ENCODE measurements at places on chromosomes 7 and 10. TPM values are rescaled to one million over a fixed set of nuclear protein-coding genes. Genes with fewer than 3 reads are reported as not detected.

- no peaks in the 10 kb centered on the region for H3K27me3 ChIP-seq
- DNase-seq, result no peak
- no peaks in the 10 kb centered on the region for H3K4me1 ChIP-seq
- no peak overlapping the region for H3K4me3 ChIP-seq
- no peaks in the 10 kb centered on the region for H3K36me3 ChIP-seq
Observed at GRCh38 chr7:617614-618538, 98.2 kb upstream of the PDGFA start.

LMOD2 gene
- not detected for total RNA-seq

DNA sequence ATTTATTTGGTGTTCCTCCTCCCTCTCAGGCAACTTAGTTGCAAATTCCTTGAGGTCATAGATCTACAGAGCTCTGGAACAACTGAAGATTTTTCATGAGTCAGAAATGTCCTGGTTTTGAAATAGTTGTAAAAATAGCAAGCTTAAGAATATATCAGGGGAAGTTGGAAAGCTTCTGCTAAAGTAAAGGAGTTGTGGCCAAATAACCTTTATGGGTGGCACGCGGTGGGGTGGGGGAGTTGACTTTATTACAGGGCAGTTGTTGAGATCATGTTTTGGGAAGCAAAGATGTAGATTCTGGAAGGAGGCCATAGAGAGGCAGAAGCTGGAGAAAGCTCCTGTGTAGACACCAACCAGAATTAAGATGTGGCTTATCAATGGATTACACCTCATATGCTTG, 326.0 kb upstream of the MTPN start:
- H3K36me3 ChIP-seq, result no peaks in the 10 kb centered on the region
- H3K27ac ChIP-seq, result no peak overlapping the region
- no peaks in the 10 kb centered on the region for H3K27me3 ChIP-seq
- no peak for DNase-seq
- H3K4me1 ChIP-seq, result no peaks in the 10 kb centered on the region

CLCN1 gene
- not detected for total RNA-seq

GRCh38 chr10:54081950-54082349, 719.1 kb downstream of the PCDH15 start:
- DNase-seq, result no peak
- H3K27me3 ChIP-seq, result no peaks in the 10 kb centered on the region
- H3K4me3 ChIP-seq, result no peak overlapping the region
- H3K36me3 ChIP-seq, result no peaks in the 10 kb centered on the region

DNA sequence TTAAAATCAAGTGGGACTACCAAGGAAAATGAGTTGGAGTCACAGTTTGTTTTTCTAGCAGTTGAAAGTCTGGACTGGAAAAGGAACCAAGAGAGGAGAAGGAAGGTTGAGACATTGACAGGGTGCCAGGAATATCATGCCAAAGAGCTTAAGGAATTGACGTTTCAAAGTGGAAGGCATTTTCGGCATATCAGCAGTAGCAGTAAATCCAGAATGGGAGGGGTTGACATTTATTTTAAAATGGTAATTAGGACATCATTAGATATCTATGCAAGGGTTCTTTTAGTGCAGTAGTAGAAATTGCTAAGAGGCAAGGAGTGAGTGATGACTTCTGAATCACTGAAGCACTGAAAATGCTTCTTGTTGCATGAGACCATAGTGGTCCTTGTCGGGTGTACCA, 335.9 kb upstream of the PLXDC2 start:
- DNase-seq, result peak; percentile 6
- H3K27me3 ChIP-seq, result no peaks in the 10 kb centered on the region
- H3K4me1 ChIP-seq, result no peaks in the 10 kb centered on the region
- H3K27ac ChIP-seq, result no peak overlapping the region
- no peak overlapping the region for H3K4me3 ChIP-seq

DNA sequence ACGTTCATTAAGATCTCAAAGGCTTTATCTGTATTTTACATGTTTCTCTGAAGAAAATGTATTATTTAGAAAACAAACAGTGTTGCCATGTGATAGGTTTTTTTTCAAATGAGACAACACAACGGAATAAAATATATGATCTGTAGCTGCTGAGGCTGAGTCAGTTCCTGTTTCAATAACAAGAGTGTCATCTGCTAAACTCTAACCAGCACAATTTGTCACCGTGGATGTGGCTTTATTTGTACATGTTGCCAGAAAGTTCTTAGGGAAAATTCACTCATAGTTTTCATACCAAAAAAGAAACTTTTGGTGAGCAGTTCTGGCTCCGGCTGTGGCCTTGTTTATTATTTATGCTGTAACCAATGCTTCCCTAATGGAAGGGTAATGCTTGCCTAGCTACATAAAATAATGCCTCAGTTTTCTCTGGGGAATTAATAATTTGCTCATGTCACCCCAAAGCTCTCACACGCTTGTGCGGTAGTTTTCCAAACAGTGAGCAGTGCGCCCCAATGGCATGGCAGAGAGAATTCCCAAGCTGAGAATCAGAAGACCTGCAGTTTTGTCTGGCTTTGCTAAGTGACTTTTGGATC, 20.3 kb upstream of the KLF6 start:
- DNase-seq, result peak; percentile 83
- H3K4me1 ChIP-seq, result peaks cover 24% of the 10 kb centered on the region
- H3K4me3 ChIP-seq, result no peak overlapping the region

BUD23 gene
- 40.8 TPM for total RNA-seq

GRCh38 chr7:157014635-157015555, 4.4 kb upstream of the MNX1 start:
- H3K27me3 ChIP-seq, result peaks cover 95% of the 10 kb centered on the region
- H3K4me3 ChIP-seq, result no peak overlapping the region
- H3K4me1 ChIP-seq, result no peaks in the 10 kb centered on the region
- no peak for DNase-seq
- no peaks in the 10 kb centered on the region for H3K36me3 ChIP-seq

- H3K27ac ChIP-seq, result no peak overlapping the region
- H3K36me3 ChIP-seq, result no peaks in the 10 kb centered on the region
- H3K27me3 ChIP-seq, result no peaks in the 10 kb centered on the region
- DNase-seq, result peak; percentile 24
- H3K4me3 ChIP-seq, result no peak overlapping the region
Observed at GRCh38 chr10:24432478-24433416, 223.8 kb downstream of the KIAA1217 start.

GRCh38 chr10:44967616-44968015, 8.0 kb downstream of the RASSF4 start:
- H3K4me3 ChIP-seq, result no peak overlapping the region
- H3K27ac ChIP-seq, result no peak overlapping the region
- DNase-seq, result no peak
- peaks cover 10% of the 10 kb centered on the region for H3K36me3 ChIP-seq
- peaks cover 32% of the 10 kb centered on the region for H3K4me1 ChIP-seq

CD36 gene
- 0.54 TPM for total RNA-seq

CNPY1 gene
- not detected for total RNA-seq

PNLIP gene
- total RNA-seq, result not detected

DNA sequence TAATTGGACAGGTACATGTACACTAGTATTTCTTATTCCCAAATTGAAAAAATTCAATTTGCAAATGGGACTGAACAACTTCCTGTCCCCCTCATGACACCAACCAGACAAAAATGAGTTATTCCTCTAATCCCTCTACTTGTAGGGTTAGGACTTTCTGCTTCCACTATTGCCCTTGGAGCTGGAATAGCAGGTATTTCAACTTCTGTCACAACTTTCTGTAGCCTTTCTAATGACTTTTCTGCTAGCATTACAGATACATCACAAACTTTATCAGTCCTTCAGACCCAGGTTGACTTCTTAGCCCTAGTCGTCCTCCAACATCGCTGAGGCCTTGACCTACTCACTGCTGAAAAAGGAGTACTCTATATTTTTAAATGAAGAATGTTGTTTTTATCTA, 6.4 kb downstream of the CYP3A7 start:
- no peak overlapping the region for H3K4me3 ChIP-seq
- H3K36me3 ChIP-seq, result no peaks in the 10 kb centered on the region

GRCh38 chr7:107891636-107892366, 818 bp downstream of the DLD start:
- H3K4me3 ChIP-seq, result peak overlapping the region; percentile 72
- DNase-seq, result peak; percentile 60
- H3K4me1 ChIP-seq, result peaks cover 5% of the 10 kb centered on the region
- no peaks in the 10 kb centered on the region for H3K27me3 ChIP-seq
- peaks cover 4% of the 10 kb centered on the region for H3K36me3 ChIP-seq

- H3K27me3 ChIP-seq, result no peaks in the 10 kb centered on the region
- H3K27ac ChIP-seq, result no peak overlapping the region
- no peak for DNase-seq
Observed at GRCh38 chr7:120502825-120503224, 229.8 kb downstream of the KCND2 start.

GRCh38 chr10:89032141-89032891, 41.7 kb downstream of the FAS start:
- H3K4me1 ChIP-seq, result peaks cover 19% of the 10 kb centered on the region
- no peaks in the 10 kb centered on the region for H3K27me3 ChIP-seq
- no peak overlapping the region for H3K27ac ChIP-seq
- H3K4me3 ChIP-seq, result no peak overlapping the region
- DNase-seq, result peak; percentile 91

GRCh38 chr10:45257600-45257999, 57.8 kb downstream of the OR13A1 start:
- DNase-seq, result no peak
- no peaks in the 10 kb centered on the region for H3K36me3 ChIP-seq
- no peaks in the 10 kb centered on the region for H3K4me1 ChIP-seq
- no peak overlapping the region for H3K27ac ChIP-seq

- no peak for DNase-seq
- no peaks in the 10 kb centered on the region for H3K36me3 ChIP-seq
- no peaks in the 10 kb centered on the region for H3K4me1 ChIP-seq
Observed at GRCh38 chr7:98105942-98106544, 619 bp upstream of the LMTK2 start.

NPFFR1 gene
- not detected for total RNA-seq

CPED1 gene
- 96.8 TPM for total RNA-seq

- no peaks in the 10 kb centered on the region for H3K4me1 ChIP-seq
- no peaks in the 10 kb centered on the region for H3K36me3 ChIP-seq
- no peak overlapping the region for H3K4me3 ChIP-seq
- DNase-seq, result peak; percentile 52
- H3K27me3 ChIP-seq, result no peaks in the 10 kb centered on the region
Observed at GRCh38 chr7:136114966-136115762, 138.0 kb upstream of the MTPN start.

VSTM2A gene
- total RNA-seq, result not detected

PLA2G12B gene
- not detected for total RNA-seq

GRCh38 chr10:74875966-74876365, 49.6 kb downstream of the KAT6B start:
- H3K4me3 ChIP-seq, result no peak overlapping the region
- H3K27ac ChIP-seq, result no peak overlapping the region
- peak; percentile 31 for DNase-seq
- H3K4me1 ChIP-seq, result peaks cover 34% of the 10 kb centered on the region

- no peak overlapping the region for H3K4me3 ChIP-seq
- no peak for DNase-seq
- no peaks in the 10 kb centered on the region for H3K27me3 ChIP-seq
Observed at GRCh38 chr10:74406006-74406405, 255.0 kb downstream of the ADK start.

FOXK1 gene
- 4.3 TPM for total RNA-seq

DNA sequence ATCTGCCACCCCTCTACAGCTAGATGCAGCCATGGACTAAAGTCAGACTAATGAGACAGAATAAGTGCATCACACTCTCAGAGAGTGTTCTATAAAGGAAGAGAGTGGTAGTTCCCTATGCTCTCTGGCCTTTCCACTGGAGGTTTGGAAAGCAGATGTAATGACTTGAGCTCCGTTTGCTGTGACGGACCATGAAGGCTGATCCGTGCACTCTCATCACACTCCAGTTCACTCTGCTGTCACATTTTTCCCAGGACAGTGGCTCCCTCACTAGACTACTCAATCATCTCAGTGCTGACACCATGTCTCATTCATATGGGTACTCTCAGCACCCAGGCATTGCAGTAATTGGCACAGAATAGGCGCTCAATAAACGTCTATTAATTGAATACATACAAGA, 20.4 kb downstream of the TRDMT1 start:
- no peak overlapping the region for H3K27ac ChIP-seq
- H3K27me3 ChIP-seq, result no peaks in the 10 kb centered on the region
- no peak overlapping the region for H3K4me3 ChIP-seq
- H3K36me3 ChIP-seq, result no peaks in the 10 kb centered on the region
- DNase-seq, result no peak

GRCh38 chr7:66255534-66256100, 50.5 kb downstream of the TPST1 start:
- no peaks in the 10 kb centered on the region for H3K27me3 ChIP-seq
- peak; percentile 73 for DNase-seq
- H3K36me3 ChIP-seq, result peaks cover 5% of the 10 kb centered on the region
- no peak overlapping the region for H3K27ac ChIP-seq

- H3K27ac ChIP-seq, result no peak overlapping the region
- no peaks in the 10 kb centered on the region for H3K36me3 ChIP-seq
- H3K4me3 ChIP-seq, result no peak overlapping the region
- DNase-seq, result no peak
Observed at GRCh38 chr10:130711072-130711471, 574.9 kb downstream of the GLRX3 start.

All from IMR-90 (cell line).